Mucosa of descending colon (tissue), 3 donors: ENCODE measurements at places on chromosomes 1 and 21.

GRCh38 chr1:40495315-40495903 lies 13.2 kb upstream of the EXO5 start:
- DNase-seq = no peak

DNA sequence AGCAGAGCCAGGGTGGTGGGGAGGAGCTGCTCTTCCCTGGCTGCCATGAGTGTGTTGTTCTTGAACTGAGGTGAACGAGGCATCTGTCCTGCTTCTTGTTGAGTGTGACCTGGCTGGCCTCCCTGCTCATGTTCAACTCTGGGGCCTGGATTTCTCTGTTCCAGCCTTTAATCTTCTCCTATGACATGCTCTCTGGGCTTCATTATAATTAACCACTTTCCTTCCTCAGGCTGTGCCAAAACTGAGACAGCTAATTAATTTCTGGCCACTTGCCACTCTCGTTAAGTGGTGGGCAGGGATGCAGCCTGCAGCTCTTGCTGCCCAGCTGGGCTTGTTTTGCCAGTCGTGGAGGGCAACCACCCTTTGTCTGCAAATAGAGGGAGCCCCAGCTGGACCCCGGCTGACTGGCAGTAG lies 23.3 kb downstream of the OPRD1 start:
- DNase-seq = no peak

DNA sequence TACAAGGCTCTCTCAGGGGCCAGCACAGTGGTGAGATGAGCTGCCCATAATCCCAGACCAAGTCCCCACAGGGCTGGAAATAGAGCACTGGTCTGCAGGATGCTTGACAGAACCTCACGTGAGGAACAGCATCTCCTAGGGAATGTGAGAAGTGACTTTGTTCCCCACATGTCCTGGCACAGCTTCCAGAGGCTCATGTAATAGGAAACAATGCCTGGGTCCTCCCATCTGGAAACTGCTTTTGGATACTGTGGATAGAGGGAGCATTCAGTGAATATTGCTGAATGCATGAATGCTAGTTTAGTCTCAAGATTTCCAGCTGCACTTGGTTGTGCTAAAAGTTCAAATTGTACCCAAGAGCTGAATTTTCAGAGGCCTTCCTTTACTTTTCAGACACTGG lies 146.2 kb downstream of the TNR start:
- DNase-seq = no peak

DNA sequence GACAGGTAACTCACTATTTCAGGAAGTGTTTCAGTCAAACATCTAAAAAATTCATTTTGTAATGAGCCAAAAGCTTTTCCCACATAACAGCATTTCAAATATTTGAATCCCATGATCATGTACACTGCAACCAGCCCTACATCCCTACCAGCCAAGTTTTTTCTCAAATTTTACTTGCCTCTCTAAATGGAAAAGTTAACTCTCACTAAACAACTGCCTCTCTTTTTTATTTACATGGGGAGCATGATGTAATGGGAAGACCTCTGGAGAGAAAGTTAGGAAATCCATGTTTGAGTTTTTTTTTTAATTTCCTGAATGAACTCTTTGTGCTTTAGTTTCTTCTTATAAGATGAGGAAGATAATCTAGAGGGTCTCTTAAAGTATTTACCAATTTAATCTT lies 70.5 kb downstream of the TTLL7 start:
- DNase-seq = no peak

- DNase-seq = no peak
Measured at GRCh38 chr1:20474333-20474975, 11.6 kb downstream of the CAMK2N1 start.

DNA sequence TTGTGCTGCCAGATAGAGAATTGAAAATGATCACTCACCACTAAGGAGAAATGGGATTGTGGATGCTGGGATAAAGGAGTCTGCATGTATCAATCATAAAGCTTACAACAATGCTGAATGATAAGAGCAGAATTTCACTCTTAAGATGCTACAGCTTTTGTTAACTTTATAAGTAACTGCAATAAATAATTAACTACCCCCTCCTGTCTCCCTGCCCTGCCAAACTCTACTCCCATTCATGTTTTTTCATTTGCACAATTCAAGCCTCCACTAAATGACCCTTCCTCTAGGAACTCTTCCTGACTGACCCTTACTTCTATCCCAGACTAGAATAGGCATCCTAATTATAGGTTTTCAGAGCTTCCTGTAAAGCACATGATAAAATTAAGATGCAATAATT lies 14.9 kb downstream of the MTF1 start:
- DNase-seq = no peak

DNA sequence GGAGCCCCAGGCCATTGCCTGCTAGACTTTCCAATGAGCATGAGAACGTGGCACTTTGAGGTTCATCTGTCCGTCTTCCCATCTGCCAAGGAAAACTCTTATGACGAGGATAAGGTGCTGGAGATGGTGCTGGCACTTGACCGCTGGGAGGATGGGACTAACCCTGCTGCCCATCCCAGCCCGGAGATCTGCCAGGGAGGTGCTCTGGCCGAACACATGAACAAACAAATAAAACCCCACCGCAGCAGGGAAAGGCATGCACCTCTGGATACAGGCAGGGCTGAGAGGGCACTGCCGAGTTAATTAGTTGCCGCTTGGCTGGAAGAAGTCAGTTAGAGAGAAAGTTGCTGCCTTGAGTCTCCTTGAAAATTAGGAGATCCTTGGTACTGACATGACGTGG lies 308.4 kb downstream of the AJAP1 start:
- DNase-seq = no peak

DNA sequence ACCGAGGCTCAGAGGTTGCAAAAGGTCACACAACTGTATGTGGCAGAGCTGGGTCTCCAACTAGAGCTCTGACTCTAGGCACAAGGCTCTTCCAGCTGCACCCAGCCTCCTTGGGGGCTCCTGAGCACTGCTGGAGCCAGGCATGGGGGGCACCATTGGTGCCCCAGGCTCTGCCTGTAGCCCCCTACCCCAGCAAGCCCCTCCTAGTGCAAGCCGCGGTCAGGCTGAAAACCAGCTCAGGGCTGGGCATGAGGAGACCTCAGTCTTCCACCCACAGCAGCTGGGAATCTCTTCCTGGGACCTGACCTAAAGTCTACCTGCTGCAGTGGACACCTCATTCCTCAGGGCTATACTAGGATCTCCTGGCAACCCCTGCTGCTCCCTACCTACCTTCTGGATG lies 14.6 kb downstream of the TNNT2 start:
- no peak for DNase-seq

DNA sequence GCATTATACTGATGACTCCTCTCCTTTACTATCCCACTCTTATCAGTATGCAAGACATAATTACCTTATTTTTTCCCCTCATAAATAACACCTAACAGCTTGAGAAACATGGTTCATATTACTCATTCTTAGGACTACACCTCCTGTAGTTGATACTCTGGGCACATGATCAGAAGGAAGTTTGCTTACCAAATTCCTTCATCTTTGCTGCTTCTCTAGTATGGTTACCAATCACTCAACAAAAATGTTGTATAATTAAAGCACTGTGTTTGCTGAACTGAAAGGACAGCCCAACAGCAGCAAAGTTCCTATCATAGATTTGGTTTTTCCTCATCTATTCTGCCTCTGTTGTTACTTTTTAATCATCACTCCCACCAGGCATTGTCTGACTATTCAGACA lies 586.3 kb downstream of the LRRIQ3 start:
- DNase-seq = no peak

DNA sequence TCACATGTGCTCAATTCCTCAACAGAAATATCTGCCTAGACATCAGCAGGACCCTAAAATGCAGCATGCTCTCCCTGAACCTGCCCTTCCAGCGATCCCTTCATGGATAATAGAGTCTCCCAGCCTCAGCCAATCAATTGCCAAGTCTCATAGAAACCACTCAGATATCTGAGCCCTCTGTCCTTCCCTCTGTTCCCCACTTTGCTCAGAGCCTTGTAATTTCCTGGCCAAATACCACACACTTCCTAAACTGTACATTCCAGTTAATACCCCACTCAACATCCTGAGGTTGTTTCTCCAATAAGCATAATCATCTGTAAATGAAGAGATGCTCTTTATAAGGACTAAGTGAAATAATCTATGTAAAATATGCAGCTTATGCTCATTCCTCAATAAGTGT lies 59.3 kb upstream of the PTGFRN start:
- no peak for DNase-seq

DNA sequence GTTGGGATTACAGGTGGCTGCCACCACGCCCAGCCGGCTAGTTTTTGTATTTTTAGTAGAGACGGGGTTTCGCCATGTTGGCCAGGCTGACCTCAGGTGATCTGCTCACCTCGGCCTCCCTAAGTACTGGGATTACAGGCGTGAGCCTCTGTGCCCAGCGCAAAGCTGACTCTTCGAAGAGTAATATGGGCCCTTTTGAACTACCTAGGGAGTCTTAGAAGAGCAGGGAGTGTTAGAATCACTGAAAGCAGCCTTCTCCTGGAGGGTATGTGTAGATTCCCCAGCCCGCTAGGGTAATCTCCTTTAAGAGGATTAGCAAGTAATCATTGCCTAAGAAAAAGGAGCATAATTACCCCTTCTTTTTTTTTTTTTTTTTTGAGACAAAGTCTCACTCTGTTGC lies 6.5 kb upstream of the MAST2 start:
- DNase-seq = no peak

DNA sequence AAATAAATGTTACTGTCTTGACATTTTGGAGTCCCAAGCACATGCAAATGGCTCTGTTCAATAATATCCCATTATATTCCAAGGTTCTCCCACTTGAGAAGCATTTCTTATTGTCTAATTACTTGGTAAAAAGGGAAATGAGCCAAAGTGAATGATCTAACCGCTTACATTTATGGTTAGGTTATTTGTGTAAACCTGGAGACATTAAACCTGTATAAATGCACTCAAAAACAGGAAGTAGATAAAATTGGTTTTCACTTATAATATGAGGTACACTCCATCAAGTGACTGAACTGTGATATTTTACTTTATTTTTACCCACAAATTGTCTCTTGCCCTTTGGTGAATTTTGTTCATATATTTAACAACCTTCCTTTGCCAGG lies 26.8 kb downstream of the KIF1B start:
- DNase-seq = no peak

- peak; percentile 93 for DNase-seq
Measured at GRCh38 chr1:205317311-205317917, 4.1 kb downstream of the NUAK2 start.

GRCh38 chr1:199780948-199781670 lies 246.4 kb upstream of the NR5A2 start:
- DNase-seq = no peak

GRCh38 chr1:244918421-244919319 lies 54.3 kb upstream of the HNRNPU start:
- peak; percentile 60 for DNase-seq

DNA sequence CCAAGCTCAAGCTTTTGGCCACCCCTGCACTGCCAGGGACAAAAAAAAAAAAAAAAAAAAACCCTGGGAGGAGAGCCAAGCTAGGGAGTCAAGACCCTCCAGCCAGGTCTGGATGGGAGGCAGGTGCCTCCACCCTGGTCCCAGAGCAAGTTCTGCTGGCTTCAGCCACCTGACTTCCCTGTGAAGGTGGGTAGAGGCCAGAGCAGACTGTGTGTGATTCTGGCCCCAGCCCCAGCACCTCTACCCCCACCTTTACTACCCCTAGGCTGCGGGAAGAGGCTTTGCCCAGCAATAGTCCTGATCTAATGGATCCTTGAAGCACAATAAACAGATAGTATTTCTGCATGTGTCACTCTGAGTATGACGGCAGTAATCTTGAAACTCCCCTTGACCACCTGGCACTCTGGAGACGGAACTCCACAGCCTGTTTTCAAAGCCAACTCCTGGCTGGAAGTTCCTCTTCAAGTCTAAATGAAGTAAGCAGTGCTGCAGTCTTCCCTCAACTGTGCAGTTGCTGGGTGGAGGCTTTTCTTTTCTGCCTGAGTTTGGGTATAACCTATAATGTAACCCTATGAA lies 9.8 kb downstream of the PDZK1IP1 start:
- peak; percentile 29 for DNase-seq

GRCh38 chr1:228463559-228464455 lies 23.4 kb upstream of the RNF187 start:
- peak; percentile 19 for DNase-seq

DNA sequence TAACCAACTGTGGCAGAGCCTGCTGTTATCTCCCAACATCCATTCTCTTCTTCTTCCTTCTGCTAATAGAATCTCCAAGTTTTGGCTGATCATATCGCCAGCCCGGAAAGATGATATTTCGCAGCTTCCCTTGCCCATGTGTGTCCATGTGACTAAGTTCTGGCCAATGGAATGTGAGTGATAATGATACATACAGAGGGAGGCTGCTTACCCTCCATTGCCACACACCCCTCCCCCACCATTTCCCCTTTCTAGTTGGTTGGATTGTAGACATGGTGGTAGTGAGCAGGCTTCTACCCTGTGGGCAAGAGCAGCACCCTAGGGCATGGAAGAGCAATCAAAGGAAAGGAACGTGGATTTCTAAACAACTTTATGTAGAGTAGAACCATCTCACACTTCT lies 48.8 kb downstream of the SLC9C2 start:
- DNase-seq = no peak

GRCh38 chr1:20302108-20302471 lies 11.4 kb downstream of the VWA5B1 start:
- no peak for DNase-seq

- DNase-seq = no peak
Measured at GRCh38 chr1:119988306-119989062, 81.0 kb downstream of the NOTCH2 start.

DNA sequence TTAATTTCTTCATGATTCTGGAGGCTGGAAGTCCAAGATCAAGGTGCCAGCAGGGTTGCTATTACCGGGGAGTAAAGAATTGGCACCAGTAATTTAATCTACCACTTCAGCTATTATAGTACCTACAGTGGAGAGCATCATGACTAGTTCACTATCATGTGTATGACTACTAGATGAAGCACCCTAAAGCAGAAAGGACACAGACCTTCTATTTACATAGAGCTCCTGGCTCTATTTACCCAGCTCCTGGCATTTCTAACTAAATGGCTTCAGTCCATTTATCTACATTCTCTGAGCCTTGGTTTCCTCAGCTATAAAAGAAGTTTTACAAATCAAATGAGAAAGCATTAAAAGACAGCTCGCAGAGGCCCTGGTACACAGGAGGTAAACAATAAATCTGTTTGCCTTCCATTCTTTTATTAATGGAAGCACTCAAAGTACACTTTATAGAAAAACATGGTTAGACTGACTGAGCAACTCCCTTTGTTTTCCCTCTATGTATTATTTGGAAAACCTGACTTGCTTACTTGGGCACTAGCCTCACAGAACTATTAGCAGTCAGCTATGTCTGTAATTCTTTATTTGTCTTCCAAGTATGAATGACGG lies 203.0 kb downstream of the SLC35F3 start:
- no peak for DNase-seq

GRCh38 chr1:173562813-173563212 lies 40.1 kb downstream of the SLC9C2 start:
- no peak for DNase-seq

GRCh38 chr1:116130356-116130755 lies 19.2 kb downstream of the MAB21L3 start:
- DNase-seq = no peak

GRCh38 chr1:17588048-17588871 lies 48.8 kb downstream of the ARHGEF10L start:
- DNase-seq = peak; percentile 91

- DNase-seq = no peak
Measured at GRCh38 chr21:32256251-32256650, 22.6 kb downstream of the MIS18A start.
